Stimulated activated CD8-positive, alpha-beta memory T cell treated with anti-CD3 and anti-CD28 coated beads, Interleukin-4, amount 100 ng/mL, for 48 hours (primary cell): ENCODE measurements at places on chromosomes 11 and 22.

DNA sequence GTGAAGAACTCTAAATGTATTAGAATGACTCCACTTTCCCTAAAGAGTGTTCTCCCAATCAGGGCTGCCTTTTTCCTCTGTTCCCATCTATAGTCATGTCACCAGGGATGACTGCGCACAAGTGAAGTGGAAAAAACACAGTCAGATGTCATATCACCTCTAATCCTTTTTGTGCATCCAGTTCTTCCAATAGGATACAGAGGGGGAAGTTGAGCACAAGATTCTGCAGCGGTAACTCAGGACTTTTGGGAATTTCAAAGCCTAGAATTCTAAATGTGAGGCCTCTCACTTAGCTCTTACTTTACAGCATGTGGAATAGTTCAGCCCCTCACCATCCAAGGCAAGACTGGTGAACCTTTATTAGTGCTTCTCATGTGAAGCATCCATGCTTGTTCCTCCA lies 602.6 kb downstream of the NTM start:
- DNase-seq, result no peak

DNA sequence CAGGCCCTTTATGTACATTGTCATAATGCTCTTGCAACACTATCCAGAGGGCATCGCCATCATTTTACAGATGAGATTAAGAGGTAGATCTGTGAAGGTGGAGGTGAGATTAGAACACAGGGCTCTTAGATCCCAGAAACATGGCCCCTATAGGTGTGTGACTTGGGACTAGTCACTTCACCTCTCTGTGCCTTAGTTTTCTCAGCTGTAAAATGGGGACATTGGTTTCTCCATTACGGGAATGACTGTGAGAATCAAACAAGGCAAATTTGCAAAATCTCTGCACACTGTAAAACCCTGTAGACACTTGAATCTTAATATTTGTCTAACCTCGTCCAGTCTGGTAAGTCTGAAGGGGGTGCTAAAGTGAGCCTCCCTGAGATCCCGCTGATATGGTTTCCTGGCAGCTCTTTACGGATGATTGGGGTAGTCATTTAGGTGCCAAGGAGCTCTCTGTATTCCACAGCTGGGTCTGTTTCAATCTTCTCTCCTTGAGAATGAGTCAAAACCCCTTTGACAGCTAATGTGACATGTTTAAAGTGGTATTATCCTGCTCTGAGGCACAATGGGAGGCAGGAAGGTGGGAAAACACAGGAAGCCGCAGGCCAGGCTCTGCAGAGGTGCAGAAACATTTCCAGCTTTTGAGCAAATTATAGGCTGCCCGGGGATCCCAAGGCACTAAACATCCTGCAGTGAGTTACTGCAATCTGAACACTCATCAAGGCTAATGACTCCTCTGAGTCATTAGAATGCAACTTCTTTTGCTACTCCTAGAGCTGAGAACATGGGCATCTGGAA lies 140.8 kb downstream of the CCDC81 start:
- DNase-seq, result no peak

DNA sequence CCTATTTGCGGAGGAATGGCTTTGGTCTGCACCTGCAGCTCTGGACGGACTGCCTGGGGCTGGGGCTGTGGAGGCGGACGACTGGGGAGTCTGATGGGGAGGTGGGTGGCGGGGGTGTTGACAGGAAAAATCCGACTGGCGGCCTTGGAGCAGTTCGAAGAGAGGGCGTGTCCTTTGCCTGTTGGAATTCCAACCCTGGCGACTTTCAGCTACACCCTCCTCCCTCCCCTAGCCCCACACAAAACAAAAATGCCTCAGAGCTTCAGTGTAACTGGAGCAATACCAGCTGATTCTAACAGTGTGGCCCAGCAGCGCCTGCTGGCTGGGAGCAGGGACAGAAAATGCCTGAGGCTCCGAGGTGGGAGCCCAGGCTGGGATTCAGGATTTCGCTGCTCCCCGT lies 85.4 kb downstream of the ATXN10 start:
- no peak for DNase-seq

DNA sequence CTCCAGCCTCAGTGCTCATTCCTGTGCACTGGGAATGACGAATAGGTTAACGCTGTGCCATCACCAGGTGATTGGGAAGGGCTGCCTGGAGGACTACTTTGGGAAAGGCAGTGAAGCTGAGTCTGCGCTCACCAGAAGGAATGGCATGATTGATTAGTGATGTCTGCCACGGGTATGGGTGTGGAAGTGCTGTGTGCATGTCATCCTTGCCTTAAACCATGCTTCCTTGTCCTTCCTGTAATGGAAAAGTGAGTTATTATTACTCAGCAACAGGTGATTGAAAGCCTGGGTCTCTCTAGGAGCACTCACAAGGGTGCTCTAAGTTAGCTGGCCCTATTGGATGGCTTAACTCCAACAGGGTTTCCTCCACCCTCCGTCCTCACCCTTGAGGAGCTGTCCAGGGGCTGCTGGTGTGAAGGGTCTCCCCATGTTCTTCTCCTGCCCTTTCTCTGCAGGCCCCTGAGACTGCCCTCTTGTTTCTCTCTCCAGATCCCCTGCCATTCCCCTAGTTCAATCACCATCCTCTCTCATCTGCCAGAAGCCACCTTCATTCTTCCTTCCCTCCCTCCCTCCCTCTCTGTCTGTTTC lies 121.9 kb upstream of the NECTIN1 start:
- no peak for DNase-seq

DNA sequence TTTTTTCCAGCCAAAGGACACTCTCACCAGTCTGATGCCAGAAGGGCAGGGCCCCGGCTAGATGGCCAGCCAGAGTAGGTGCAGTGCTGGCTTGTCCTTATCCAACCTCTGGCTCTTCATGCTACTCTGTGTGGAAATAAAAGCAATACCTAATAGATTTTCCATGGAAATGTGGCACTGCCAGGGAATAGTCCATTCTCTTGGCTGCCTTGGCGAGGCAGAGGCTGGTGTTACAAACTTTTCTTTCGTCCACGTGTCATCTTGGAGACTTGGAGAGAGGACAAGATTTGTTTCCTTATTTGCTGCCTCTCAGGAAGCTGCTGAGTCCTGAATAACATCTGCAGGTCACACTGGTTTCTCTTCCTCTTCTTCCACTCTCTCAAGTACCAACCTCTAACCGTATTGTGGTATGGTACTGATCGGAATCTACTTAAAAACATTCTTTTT lies 17.2 kb upstream of the C1QTNF4 start:
- no peak for DNase-seq

DNA sequence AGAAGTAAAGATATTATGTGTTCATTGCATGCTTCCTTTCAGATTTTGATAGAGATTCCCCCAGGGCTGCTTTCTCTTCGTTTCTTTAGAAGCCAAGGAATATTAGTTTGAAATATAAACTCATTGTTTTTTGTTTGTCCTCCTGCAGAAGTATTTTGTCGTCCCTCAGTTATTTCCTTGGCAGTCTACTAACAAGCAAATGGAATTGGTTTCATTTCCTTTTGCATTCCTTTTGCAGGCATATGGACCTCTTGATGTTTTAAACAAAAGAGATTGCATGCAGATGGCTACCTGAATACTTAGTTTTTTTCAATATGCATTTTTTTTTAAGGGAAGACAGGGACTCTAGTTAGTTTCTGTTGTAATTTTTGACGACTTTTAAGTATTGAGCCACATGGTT lies 62.2 kb downstream of the BCL2L13 start:
- DNase-seq, result no peak

DNA sequence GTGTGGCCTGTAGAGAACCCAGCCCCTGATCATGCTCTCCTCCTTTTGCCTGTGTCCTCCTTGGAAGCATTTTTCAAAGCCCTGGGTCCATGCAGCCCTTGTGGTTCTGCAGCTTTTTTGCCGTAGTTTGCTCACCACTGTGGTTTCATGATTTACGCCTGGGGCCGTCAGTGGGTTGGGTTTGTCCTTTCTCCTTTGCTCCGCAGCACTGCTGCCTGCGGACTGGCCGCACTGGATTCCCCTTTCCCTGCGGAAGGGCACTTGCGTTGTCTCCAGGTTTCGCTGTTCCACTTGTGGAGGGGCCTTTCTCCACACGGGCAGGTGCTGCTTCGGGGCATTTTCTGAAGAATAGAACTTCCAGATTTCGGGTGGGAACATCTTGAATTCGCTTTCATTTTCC lies 1260.9 kb downstream of the BRD1 start:
- DNase-seq, result no peak
